ENCODE measurements at places on chromosomes 3 and 15. TPM values are rescaled to one million over a fixed set of nuclear protein-coding genes. Genes with fewer than 3 reads are reported as not detected.

The C15orf40 gene
- total RNA-seq: 9.4 TPM

The CX3CR1 gene
- not detected for total RNA-seq

The FBXO40 gene
- total RNA-seq: not detected

The C3orf85 gene
- total RNA-seq: not detected

The PRSS50 gene
- not detected for total RNA-seq

The ILDR1 gene
- not detected for total RNA-seq

The SSUH2 gene
- total RNA-seq: not detected

The DHX30 gene
- 55.6 TPM for total RNA-seq

The LMAN1L gene
- total RNA-seq: not detected

Measured in placental pericyte (primary cell).